ENCODE measurements at places on chromosomes 3 and 15. TPM values are rescaled to one million over a fixed set of nuclear protein-coding genes. Genes with fewer than 3 reads are reported as not detected.

- DNase-seq, result no peak
- H3K36me3 ChIP-seq, result peaks cover 12% of the 10 kb centered on the region
- H3K4me1 ChIP-seq, result peaks cover 20% of the 10 kb centered on the region
- H3K4me3 ChIP-seq, result no peak overlapping the region
- no peak overlapping the region for H3K27ac ChIP-seq
- peaks cover 6% of the 10 kb centered on the region for H3K27me3 ChIP-seq
Measured at GRCh38 chr3:179264449-179264848, 13.5 kb upstream of the KCNMB3 start.

GRCh38 chr3:186580785-186581184, 10.3 kb downstream of the DNAJB11 start:
- no peak overlapping the region for H3K4me3 ChIP-seq
- peaks cover 40% of the 10 kb centered on the region for H3K36me3 ChIP-seq
- peaks cover 12% of the 10 kb centered on the region for H3K4me1 ChIP-seq
- DNase-seq, result no peak
- no peaks in the 10 kb centered on the region for H3K27me3 ChIP-seq

Gene CTXND1
- not detected for total RNA-seq

GRCh38 chr15:48541341-48542278, 103.9 kb downstream of the FBN1 start:
- H3K27ac ChIP-seq, result peak overlapping the region; percentile 87
- H3K4me3 ChIP-seq, result peak overlapping the region; percentile 82
- peaks cover 61% of the 10 kb centered on the region for H3K36me3 ChIP-seq
- H3K4me1 ChIP-seq, result peaks cover 91% of the 10 kb centered on the region

- DNase-seq, result no peak
- H3K27me3 ChIP-seq, result peaks cover 67% of the 10 kb centered on the region
- H3K4me1 ChIP-seq, result no peaks in the 10 kb centered on the region
Measured at GRCh38 chr15:77582763-77583162, 49.9 kb downstream of the LINGO1 start.

- no peaks in the 10 kb centered on the region for H3K36me3 ChIP-seq
- no peak overlapping the region for H3K4me3 ChIP-seq
- no peak overlapping the region for H3K27ac ChIP-seq
- no peak for DNase-seq
- no peaks in the 10 kb centered on the region for H3K27me3 ChIP-seq
Measured at GRCh38 chr3:145188079-145188770, 972.8 kb downstream of the PLOD2 start.

DNA sequence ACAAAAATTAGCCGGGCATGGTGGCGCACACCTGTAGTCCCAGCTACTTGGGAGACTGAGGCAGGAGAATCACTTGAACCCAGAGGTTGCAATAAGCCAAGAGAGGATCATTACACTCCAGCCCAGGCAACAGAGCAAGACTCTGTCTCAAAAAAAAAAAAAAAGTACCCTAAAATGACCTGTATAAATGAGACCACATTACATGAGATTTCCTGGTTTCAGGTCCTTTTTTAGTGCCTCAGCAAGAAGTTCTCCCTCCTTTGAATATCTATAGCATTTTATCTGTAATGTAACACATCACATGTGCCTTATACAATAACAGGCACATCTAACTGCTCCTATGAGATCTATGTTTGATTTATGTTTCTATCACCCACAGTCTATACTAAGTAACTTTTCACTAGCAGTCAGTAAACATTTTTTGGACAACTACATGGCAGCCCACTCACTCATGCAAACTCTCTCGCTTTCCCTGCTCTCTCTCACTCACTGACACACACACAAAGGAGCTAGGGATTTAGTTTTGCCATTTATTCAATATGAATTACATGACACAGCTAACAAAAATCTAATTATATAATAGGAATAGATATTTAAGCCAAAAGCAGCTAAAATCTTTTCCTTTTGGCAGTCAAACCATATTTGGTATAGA, 34.1 kb downstream of the ADAM10 start:
- H3K4me1 ChIP-seq, result peaks cover 11% of the 10 kb centered on the region
- no peaks in the 10 kb centered on the region for H3K27me3 ChIP-seq
- H3K27ac ChIP-seq, result no peak overlapping the region
- H3K36me3 ChIP-seq, result no peaks in the 10 kb centered on the region
- no peak for DNase-seq

Gene FYCO1
- total RNA-seq, result 26.9 TPM

DNA sequence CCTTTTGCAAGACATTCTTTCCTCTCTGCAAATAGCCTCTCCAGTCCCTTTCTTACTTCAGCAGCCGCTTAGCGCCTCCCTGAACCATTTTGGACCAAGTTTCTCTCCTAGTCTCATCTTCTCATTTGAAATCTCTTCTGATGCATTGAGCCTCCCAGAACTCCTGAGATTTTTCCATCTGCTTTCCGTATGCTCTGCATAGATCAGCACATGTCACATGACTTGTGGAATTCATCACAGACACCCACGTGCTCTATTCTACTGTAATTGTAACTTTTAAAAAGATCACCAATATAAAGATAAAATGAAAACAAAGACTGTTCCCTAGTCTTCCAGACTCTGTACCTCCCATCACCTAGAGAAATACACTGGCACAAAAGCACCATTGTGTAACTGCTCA, 100.7 kb downstream of the GADL1 start:
- no peak overlapping the region for H3K4me3 ChIP-seq
- no peaks in the 10 kb centered on the region for H3K4me1 ChIP-seq
- no peak overlapping the region for H3K27ac ChIP-seq

GRCh38 chr3:118543832-118544231, 490.8 kb downstream of the IGSF11 start:
- peaks cover 4% of the 10 kb centered on the region for H3K36me3 ChIP-seq
- H3K4me3 ChIP-seq, result no peak overlapping the region
- no peak for DNase-seq
- no peak overlapping the region for H3K27ac ChIP-seq
- no peaks in the 10 kb centered on the region for H3K4me1 ChIP-seq
- no peaks in the 10 kb centered on the region for H3K27me3 ChIP-seq

GRCh38 chr15:73997986-73998385, 3.5 kb downstream of the PML start:
- no peak overlapping the region for H3K27ac ChIP-seq
- H3K4me1 ChIP-seq, result peaks cover 42% of the 10 kb centered on the region
- H3K36me3 ChIP-seq, result peaks cover 13% of the 10 kb centered on the region
- no peak overlapping the region for H3K4me3 ChIP-seq

Gene ADAMTSL3
- total RNA-seq, result not detected

Data from HFFc6 (cell line).